ENCODE measurements at places on chromosomes 12 and 14.

GRCh38 chr14:32587461-32587860 is 258.4 kb downstream of the AKAP6 start:
- DNase-seq, result no peak

- DNase-seq, result no peak
Measured at GRCh38 chr12:2581293-2582045, 213.3 kb upstream of the FKBP4 start.

DNA sequence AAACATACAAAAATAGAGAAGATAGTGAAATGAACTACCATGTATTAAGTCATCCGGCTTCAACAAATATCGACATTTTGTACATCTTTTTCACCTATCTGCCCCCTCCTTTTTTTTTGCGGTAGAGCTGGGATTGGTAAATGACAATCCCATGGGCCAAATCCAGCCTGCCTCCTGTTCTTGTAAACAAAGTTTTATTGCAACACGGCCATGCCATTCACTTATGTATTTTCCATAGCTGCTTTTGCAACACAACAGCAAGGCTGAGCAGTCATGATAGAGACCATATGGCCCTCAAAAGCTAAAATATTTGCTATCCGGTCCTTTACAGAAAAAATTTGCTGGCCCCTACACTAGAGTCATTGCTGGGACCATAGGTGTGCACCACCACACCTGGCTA is 58.1 kb upstream of the PLEKHG3 start:
- DNase-seq, result no peak

DNA sequence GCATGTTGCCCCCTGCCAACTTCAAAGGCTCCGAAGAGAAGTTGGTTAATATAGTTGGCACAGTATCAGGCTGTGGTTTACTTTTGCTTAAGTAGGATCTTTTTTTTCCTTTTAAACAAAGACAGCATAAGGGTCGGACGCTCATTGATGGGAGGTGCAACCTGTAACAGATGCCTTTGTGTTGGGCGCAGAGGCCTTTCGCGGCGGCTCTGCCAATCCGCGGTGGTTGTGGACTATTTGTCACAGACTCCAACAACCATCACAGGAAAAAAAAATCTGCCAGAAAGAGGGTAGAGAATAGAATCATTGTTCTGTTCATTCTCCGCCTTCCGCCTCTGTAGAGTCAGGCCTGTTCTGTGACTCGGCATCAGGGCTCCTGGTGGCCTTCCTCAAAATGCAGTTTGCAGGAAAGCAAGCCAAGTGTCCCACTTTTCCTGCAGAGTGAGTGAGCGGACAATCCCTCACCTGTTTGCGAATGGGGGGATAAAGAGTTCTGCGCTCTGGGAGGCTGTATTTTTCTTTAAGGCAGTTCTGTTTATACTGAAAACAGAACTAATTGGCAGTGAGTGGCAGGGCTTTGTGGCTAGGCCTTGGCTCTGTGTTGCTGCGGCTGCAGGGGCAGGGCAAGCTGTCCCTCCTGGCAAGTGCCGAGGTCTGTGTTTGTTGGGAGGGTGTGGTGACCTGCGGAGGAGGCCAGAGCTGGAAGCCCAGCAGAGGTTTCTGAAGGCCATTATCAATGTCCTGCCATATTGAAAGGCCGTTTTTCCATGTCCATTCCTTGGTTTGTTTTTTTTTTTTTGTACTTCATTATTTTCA is 83.0 kb upstream of the PIWIL1 start:
- DNase-seq, result no peak

DNA sequence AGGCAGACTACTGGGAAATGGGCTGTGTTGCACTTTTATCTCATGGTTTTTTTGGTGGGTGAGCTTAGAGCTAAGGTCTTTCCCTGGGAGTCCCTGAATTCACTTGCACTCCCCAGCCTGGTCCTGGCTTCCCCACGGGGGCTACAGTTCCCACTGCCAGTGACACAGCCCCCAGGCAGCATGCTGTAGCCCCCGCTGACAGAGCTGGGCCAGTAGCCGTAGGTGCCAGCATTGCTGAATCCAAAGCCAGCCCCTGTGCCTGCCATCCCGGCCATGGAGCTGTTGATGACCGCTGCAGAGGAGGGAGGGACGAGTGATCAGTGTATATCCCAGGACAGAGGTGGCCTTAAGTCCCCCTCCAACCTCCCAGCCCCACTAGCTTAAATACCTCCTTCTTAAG is 6.9 kb upstream of the KRT72 start:
- DNase-seq, result no peak

- DNase-seq, result no peak
Measured at GRCh38 chr14:23639048-23639890, 3.1 kb downstream of the DHRS2 start.

GRCh38 chr14:77918448-77918847 is 118.5 kb downstream of the ADCK1 start:
- no peak for DNase-seq
